ENCODE measurements at places on chromosomes 12 and 14.

- no peak for DNase-seq
Measured at GRCh38 chr14:86243158-86243557, 713.2 kb downstream of the FLRT2 start.

DNA sequence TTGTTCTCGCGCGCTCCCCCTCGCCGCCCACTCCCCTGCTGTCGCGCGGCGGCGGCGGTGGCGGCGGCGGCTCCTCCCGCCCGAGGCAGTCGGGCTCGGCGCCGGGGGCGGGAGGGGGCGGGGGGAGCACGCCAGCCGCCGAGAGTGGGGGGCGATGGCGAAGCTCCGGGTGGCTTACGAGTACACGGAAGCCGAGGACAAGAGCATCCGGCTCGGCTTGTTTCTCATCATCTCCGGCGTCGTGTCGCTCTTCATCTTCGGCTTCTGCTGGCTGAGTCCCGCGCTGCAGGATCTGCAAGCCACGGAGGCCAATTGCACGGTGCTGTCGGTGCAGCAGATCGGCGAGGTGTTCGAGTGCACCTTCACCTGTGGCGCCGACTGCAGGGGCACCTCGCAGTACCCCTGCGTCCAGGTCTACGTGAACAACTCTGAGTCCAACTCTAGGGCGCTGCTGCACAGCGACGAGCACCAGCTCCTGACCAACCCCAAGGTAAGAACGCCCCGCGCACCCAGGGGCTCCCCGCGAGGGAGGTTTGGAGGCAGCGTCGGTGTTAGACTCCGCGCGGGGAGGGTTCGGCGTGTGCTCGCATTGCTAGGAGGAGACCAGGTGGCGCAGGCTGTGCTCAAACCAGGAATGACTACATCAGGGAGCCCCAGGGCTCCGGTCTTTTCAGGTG, 629 bp downstream of the KCNMB4 start:
- peak; percentile 56 for DNase-seq

DNA sequence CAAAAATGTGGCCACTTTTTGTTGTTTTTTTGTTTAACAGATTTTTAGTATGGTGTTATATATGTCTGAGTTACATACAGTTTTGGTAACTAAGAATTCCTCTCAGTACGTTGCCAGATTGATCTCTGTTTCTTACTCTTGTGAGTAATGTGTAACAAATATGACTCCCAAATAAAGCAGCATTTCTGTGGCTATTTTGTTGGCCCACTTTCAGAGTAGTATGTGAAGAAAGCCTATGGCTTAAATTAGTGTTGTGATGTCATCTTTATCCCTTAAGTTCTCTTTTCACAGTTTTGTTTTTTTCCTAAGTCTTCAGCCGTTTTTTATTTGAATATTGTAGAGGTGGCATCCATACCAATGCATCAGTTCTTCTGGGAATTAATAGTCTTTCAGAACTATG, 10.7 kb downstream of the PCNX4 start:
- no peak for DNase-seq

DNA sequence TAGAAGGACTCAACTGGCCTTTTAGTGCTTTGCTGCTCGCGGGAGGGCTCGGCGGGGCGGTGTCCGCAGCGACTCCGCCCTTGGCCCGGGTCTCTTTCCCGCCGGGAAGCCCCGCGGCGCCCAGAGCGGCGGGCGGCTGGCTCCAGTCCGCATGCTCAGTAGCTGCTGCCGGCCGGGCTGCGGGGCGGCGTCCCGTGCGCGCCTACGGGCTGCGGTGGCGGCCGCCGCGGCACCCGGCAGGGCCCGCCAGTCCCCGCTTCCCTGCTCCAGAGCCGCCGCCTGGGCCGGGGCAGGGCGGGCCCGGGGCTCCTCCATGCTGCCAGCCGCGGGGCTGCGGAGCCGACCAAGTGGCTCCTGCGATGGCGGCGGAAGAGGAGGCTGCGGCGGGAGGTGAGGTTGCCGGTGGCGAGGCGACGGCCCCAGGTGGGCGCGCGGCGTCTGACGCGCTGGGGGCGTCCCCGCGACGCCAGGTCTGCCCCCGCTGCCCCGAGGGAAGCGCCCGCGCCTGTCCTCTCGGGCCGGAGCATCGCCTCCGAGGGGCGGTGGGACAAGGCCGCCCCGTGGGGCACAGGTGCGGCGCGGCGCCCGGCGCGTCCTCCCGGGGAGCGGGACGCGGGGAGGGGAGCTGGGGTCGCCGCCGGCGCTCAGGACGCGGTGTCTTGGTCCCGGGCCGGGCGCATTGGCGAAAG, at the start of gene BMAL2:
TSS of gene BMAL2 (plus strand) at position 123 of the 689 bp plus-strand sequence. CDS start at position 360, 237 bp downstream.
- peak; percentile 9 for DNase-seq

DNA sequence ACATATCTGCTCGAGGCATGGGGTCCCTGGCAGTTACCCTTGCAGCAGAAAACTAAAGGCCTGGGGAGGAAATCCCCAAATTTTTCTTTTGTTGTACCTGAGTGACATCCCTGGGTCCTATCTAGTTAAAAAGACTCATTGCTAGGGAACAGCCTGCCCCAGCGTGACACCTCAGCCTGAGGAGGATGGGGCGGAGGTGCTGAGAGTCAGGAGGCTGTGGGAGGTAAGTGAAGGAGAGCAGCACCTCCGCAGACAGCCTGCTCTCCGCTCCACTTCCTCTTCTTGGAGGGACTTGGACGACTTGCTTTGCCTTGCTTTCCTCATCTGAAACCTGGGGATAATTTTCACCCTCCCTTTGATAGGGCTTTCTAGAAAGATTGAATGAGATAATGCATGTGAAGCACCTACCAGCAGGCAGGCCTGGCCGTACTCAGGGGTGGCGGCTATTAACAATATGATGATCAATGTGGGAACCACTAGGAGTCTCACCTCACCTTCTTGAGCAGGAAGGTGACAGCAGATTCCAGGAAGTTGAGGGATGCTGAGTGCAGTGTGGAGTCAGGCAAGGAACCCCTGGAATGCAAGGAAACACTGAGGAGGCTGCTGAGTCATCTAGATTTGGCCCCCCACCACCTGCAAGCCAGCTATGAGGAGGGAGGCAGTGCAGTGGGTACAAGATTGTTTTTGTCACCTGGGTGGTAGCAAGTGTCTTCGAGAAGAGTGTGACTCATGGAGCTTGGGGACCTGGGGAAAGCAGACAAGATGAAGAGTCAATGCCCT, 23.2 kb downstream of the UBE3B start:
- no peak for DNase-seq

DNA sequence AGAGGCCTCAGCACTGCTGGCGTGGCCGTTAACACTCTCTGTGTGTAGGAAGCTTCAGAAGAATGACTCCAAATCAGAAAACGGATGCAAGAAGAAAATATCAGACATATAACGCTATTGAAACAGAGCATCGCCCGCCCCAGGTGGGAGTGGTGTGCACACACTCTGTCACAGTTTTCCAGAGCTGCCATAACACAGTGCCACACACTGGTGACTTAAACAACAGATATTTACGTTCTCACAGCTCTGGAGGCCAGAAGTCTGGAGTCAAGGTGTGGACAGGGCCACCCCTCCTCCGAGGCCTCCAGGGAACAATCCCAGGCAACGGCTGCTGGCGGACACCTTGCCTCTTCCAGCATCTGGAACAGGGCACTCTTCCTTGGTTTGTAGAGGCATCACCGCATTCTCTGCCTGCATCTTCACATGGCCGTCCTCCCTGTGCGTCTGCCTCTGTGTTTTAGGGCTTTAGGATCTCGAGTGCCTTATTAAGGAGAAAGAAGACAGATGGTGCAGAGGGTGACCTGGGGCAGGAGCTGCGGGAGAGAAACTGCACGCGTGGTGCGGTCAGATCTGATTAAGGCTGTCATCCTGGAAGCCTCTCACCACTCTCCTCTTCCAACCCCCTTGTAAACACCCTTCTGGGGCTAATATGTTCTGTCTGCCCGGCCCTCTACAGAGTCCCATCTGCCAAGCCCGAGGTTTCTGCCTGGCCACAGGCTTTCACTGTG, 141.0 kb downstream of the SLC15A4 start:
- DNase-seq = no peak

GRCh38 chr14:52044791-52045522, 23.9 kb downstream of the NID2 start:
- no peak for DNase-seq

DNA sequence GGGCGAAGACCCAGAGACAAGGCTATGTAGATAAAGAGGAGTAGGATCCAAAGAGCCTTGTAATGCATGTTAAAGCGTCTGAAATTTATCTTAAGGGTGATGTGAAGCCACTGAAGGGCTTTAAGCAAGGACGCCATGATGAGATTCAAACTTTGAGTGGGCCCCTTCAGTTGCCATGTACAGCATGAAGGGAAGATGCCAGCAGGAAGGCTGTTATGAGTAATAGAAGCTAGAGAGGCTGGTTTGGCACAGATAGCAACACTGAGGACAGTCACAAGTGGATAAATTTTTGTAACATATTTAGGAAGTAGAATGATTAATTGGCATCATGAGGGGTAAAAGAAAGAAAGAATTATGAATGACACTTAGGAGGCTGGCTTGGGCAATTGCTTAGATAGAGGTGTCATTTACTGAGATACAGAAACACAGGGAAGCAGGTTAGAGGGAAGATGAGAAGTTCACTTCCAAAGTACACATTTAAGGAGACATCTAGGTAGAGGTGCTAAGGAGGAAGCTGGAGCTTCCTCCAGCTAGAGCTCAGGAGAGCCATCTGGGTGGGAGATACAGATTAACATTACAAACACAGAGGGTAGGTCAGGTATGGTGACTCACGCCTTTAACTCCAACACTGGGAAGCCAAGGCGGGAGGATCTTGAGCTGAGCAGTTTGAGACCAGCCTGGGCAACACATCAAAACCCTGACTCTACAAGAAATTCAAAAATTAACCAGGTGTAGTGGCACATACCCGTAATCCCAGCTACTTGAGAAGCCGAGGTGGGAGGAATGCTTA, 13.7 kb downstream of the ATG2B start:
- no peak for DNase-seq

GRCh38 chr14:20477211-20477876, 8.1 kb downstream of the PNP start:
- DNase-seq = peak; percentile 37

DNA sequence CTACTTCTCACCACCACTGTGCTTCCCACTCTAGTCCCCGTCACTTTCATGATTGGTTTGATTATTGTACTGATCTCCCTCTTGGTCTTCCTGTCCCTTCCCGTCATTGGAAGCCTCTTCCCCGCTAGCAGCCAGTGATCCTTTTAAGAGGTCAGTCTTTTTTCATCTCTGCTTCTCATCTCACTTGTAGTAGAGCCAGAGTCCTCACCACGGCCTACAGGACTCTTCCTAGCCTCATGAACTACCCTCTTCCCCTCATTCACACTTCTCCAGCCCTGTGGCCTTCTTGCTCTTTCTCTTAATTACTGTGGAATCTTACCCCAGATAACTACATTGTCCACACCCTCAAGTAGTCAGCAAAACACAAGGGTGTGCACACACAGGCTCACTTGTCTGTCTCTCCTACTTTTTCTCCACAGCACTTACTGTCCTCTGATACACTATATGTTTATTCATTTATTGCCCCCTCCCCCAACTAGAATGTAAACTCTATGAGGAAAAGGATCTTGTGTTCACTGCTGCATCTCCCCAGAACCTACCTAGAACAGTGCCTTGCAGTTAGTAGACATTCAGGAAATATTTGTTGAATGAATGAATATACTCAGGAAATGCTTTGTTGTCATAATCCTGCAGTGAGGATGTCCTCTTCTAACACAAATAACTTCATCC, 66.3 kb downstream of the CKB start:
- no peak for DNase-seq

- peak; percentile 10 for DNase-seq
Measured at GRCh38 chr14:91047174-91047753, 13.2 kb downstream of the RPS6KA5 start.

GRCh38 chr14:23428686-23429495, 6.6 kb downstream of the MYH7 start:
- DNase-seq = no peak

DNA sequence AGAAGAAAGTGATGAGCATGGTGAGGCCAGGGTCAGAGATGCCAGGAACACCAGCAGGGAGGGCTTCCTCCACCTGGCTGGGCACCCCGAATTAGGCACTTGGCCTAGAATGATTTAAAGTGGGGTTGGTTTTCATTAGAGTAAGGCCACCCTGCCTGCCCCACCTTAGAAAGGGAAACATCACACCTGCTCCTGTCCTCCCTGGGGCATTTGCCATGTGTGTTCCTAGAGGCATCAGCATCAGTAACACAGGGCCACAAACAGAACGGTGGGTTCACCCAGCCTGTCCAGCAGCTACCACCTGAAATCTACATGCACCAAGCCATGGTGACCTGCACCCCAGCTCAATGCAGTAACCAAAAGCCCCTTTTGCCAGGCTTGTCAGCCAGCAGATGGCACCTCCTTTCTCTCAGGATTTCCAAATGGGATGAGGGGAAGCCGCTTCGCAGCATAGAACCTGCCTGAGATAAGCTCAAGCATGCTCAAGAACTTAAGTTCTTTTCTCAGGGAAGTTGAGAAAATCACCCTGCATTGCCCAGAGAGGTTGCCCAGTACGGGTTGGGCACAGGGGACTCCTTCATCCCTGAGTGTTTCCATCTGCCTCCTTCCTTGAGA, 338.8 kb downstream of the DPF3 start:
- no peak for DNase-seq

DNA sequence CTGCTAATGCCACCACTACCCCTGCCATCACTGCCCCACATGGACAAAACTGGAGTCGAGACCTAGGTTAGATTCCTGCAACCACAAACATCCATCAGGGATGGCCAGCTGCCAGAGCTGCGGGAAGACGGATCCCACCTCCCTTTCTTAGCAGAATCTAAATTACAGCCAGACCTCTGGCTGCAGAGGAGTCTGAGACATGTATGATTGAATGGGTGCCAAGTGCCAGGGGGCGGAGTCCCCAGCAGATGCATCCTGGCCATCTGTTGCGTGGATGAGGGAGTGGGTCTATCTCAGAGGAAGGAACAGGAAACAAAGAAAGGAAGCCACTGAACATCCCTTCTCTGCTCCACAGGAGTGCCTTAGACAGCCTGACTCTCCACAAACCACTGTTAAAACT, 7.1 kb upstream of the OAS2 start:
- no peak for DNase-seq

- no peak for DNase-seq
Measured at GRCh38 chr14:85084344-85084743, 445.6 kb upstream of the FLRT2 start.

- DNase-seq = no peak
Measured at GRCh38 chr14:49972131-49972671, 79.3 kb downstream of the ARF6 start.

DNA sequence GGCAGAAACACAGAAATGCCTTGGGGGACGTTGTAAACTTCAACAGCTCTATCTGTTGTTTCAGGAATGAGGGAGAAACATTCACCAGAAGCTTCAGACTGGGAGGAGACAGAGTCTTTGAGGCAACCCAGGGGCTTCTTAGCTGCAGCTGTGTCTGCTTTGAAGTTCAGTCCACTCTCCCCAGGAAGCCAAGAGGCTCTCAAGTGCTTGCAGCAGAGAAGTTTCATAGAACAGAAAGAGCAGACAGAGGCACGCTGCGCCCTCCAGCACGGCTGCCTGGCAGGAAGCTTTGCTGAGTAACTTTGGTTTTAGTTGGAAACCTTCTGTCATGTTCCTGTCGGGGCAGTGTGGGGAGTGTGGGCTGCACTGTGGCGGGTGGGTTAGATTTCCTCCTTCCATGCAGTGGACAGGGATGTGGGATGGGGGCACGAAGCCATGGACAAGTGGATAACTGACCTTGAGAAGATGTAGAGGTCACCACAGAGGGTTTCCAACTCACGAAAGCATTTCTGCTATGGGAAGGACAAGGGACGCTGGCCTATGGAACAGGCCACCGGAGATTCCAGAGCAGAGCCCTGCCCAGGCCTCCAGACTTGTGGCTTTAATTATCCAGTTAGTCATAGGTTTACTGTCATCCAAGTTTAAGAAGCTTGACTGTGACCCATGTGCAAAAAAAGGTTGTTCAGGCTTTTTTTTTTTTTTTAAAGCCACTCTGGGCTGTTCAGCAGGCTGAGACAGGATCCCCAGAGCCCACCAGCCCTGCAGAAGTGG, 107.7 kb downstream of the ARF6 start:
- DNase-seq = peak; percentile 86

All from CD4-positive, alpha-beta T cell treated with Interleukin-15 for 4 hours (primary cell).